Adrenal gland (tissue), 19 donors: ENCODE measurements at places on chromosomes 7 and 10. TPM values are rescaled to one million over a fixed set of nuclear protein-coding genes. Genes with fewer than 3 reads are reported as not detected.
A peak's percentile ranks its signal among the peaks of the same experiment; 100 is the strongest.

DNA sequence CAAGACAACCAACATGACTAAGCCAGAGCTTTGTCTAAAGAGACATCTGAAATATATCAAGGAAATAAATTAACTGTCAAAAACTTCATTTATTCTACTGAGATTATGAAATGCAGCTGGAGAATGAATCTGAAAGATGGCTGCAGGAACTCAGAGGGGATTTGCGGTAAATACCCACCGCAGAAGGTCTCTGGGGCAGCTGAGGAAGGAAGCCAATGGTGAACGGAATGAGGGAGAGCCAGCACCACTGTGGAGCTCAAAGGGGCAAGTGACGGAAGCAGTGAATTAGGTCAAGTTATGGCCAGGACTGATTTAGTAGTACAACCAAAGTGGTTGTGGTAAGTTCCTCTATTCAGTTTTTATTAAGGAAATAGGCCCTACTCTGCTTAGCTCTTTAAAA, 215.3 kb upstream of the GLI3 start:
- no peak overlapping the region for H3K27ac ChIP-seq
- no peaks in the 10 kb centered on the region for H3K36me3 ChIP-seq
- H3K4me3 ChIP-seq = no peak overlapping the region

- no peak overlapping the region for H3K4me3 ChIP-seq
- peaks cover 3% of the 10 kb centered on the region for H3K4me1 ChIP-seq
- no peaks in the 10 kb centered on the region for H3K36me3 ChIP-seq
- DNase-seq = no peak
These were observed 56.7 kb downstream of the MTPN start for GRCh38 chr7:135920478-135920877.

GRCh38 chr10:79376751-79377556, 29.7 kb downstream of the PPIF start:
- no peak overlapping the region for H3K27ac ChIP-seq
- no peaks in the 10 kb centered on the region for H3K27me3 ChIP-seq
- DNase-seq = no peak
- no peak overlapping the region for H3K4me3 ChIP-seq

- H3K4me3 ChIP-seq = no peak overlapping the region
- no peaks in the 10 kb centered on the region for H3K4me1 ChIP-seq
- no peak for DNase-seq
- H3K27me3 ChIP-seq = no peaks in the 10 kb centered on the region
- no peaks in the 10 kb centered on the region for H3K36me3 ChIP-seq
- H3K27ac ChIP-seq = no peak overlapping the region
These were observed 3.6 kb downstream of the GIMAP4 start for GRCh38 chr7:150570556-150571465.

- peak; percentile 12 for DNase-seq
- peaks cover 11% of the 10 kb centered on the region for H3K4me1 ChIP-seq
- no peaks in the 10 kb centered on the region for H3K36me3 ChIP-seq
- H3K27me3 ChIP-seq = no peaks in the 10 kb centered on the region
These were observed 851.0 kb upstream of the PHF14 start for GRCh38 chr7:10122551-10123100.

DNA sequence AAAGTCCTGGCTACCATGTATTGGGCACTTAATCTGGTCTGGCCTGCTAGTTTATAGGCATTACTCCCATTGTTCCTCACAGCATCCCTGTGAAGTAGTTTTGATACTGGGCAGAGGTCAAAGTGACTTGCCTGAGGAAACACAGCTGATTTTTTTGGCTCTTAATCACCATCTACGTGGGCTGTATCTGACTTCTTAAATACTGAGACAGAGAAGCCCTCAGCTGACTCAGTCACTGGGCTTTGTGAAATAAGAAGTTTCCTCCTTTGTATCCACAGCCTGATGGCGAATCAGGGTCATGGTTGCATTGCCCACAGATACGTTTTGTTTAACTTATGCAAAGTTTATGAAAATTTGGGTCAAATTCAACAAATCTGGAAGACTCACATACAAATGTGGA, 13.2 kb downstream of the TACR2 start:
- no peak overlapping the region for H3K4me3 ChIP-seq
- peaks cover 30% of the 10 kb centered on the region for H3K36me3 ChIP-seq
- no peaks in the 10 kb centered on the region for H3K27me3 ChIP-seq
- H3K27ac ChIP-seq = no peak overlapping the region
- H3K4me1 ChIP-seq = peaks cover 8% of the 10 kb centered on the region
- no peak for DNase-seq

DNA sequence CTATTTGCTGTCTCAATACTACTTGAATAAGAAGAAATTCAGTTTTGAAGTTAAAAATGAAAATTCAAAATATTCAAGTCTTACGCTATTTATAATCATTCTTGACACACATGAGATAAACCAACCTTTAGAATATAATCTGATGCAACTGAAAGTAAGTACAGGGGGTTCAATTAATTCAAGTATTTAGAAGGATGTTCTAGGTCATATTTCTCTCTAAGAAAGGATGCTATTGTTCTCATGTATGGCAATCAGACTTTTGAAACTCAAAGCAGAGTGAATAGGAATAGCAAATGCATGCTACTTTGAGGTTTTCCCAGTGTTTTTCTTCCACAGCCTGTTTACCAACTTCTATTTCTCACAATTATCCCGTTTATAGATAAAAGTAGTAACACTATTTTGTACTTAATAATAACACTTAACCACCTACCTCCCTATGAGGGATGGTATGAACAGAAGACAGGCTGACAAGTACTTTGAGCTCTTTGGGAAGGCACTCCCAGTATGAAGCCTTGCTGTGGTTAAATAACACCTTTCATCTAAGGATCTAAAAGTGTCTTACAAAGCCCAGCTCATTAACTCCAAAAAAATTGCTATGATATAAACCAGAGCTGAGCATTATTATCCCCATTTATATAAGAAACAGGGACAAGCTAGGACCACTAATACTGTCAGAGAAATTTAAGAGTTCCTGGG, 18.0 kb upstream of the SPOCK2 start:
- DNase-seq = no peak
- no peaks in the 10 kb centered on the region for H3K36me3 ChIP-seq
- H3K27ac ChIP-seq = no peak overlapping the region
- peaks cover 7% of the 10 kb centered on the region for H3K4me1 ChIP-seq
- H3K4me3 ChIP-seq = no peak overlapping the region

DNA sequence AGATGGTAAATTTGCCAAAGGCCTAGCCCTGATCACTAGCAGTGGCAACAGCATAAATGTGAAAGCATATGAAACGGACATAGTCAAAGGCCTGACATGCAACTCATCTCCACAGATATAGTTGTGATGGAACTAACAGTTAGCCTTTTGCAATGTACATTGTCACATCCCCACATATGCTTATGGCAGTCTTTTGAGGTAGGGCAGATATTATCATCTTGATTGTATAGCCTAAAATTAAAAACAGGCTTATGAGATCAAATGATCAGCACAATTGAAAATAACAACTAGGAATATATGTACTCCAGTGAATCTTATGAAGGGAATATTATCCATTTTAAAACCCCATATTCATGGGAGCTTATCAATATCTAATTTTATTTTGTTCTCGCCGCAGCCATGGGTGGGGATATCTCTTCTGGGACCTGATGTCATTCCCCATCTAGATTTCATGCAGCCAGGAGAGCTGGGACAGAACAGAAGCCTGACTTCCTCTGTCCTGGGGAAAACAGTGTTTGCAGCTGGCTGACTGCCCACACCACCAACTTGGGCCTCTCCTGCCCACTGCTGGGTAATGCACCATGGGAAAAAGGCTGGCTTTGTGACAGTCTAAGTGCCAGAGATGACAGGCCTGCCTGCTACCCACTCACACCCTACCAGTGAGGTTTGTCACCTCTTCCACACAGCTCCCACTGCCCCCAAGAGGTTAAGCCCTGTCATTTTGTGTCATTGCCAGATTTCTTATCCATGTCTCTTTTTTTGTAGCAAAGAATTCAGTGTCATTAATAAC, 180.2 kb upstream of the FZD1 start:
- no peaks in the 10 kb centered on the region for H3K4me1 ChIP-seq
- no peak overlapping the region for H3K4me3 ChIP-seq
- H3K27ac ChIP-seq = no peak overlapping the region
- peak; percentile 38 for DNase-seq
- no peaks in the 10 kb centered on the region for H3K27me3 ChIP-seq
- H3K36me3 ChIP-seq = no peaks in the 10 kb centered on the region

GRCh38 chr7:27551803-27552400, 110.8 kb downstream of the HIBADH start:
- no peaks in the 10 kb centered on the region for H3K4me1 ChIP-seq
- no peak overlapping the region for H3K4me3 ChIP-seq
- no peaks in the 10 kb centered on the region for H3K36me3 ChIP-seq
- H3K27ac ChIP-seq = no peak overlapping the region
- no peak for DNase-seq
- no peaks in the 10 kb centered on the region for H3K27me3 ChIP-seq

GRCh38 chr7:69108097-69108496, 490.2 kb upstream of the AUTS2 start:
- H3K4me3 ChIP-seq = no peak overlapping the region
- H3K27ac ChIP-seq = no peak overlapping the region
- no peaks in the 10 kb centered on the region for H3K27me3 ChIP-seq
- no peak for DNase-seq
- no peaks in the 10 kb centered on the region for H3K36me3 ChIP-seq
- no peaks in the 10 kb centered on the region for H3K4me1 ChIP-seq

DNA sequence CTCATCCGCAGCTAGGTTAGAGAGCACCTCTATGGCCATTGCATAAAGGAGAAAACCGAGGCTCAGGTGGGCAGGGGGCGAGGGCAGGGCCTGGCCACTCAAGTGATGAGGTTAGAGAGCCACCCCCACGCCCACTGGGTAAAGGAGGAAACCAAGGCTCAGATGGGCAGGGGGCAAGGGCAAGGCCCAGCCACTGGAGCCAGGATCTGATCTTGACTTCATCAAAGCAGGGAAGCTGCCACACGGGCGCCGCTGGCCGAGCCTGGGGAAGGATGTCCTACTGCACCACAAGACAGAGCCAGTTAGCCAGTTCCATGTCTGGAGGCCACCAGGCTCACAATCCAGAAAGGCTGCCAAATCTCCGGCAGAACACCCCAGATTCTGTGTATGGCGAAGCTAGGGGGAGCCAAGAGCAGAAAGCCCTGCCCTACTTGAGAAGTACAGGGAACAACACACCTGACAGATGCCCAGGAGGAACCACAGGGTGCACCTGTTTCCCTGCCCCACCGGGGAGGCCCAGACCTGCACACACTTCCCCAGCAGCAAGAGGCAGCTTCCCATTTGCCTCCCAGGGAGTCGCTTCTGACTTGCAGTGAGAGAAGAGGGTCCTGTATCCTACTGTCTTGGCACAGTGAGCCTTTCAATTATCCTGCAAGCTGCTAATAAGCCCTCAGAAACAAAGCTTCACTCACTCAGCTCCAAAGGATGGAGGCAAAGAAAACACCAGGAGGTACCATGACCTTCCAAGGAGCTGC, 101.9 kb downstream of the TNS3 start:
- peak overlapping the region; percentile 96 for H3K27ac ChIP-seq
- H3K4me3 ChIP-seq = no peak overlapping the region
- no peaks in the 10 kb centered on the region for H3K27me3 ChIP-seq
- H3K36me3 ChIP-seq = no peaks in the 10 kb centered on the region

GRCh38 chr7:91554883-91555282, 290.6 kb downstream of the FZD1 start:
- H3K36me3 ChIP-seq = no peaks in the 10 kb centered on the region
- H3K27me3 ChIP-seq = no peaks in the 10 kb centered on the region
- no peak overlapping the region for H3K27ac ChIP-seq
- H3K4me1 ChIP-seq = no peaks in the 10 kb centered on the region

DNA sequence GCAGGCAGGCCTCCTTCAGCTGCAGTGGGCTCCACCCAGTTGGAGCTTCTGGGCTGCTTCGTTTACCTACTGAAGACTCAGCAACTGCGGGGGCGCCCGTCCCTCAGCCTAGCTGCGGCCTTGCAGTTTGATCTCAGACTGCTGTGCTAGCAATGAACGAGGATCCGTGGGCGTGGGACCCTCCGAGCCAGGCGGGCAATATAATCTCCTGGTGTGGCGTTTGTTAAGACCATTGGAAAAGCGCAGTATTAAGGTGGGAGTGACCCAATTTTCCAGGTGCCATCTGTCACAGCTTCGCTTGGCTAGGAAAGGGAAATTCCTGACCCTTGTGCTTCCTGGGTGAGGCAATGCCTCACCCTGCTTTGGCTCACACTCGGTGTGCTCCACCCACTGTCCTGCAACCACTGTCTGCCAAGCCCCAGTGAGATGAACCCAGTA, 159.2 kb upstream of the FOXP2 start:
- DNase-seq = no peak
- H3K27ac ChIP-seq = no peak overlapping the region
- H3K4me3 ChIP-seq = no peak overlapping the region
- H3K27me3 ChIP-seq = no peaks in the 10 kb centered on the region

DNA sequence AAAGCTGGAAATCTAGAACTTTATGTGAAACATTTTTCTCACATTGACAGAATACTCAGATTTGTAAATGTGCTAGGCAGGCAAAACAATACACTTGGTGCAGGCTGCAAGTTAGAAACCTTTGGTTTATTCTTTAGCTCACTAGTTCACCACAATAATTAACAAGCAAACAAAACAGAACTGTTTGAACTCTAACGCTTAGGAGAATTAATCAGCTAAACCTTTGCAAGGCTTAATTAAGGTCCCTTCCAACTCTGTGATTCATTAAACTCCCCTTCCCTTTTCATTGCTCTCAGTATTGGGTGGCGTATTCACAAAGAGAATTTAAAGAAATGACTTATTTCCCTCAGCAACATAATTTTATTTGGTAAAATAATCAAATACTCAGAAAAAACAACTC, 99.0 kb downstream of the PON1 start:
- H3K27me3 ChIP-seq = no peaks in the 10 kb centered on the region
- H3K36me3 ChIP-seq = no peaks in the 10 kb centered on the region
- DNase-seq = no peak
- H3K4me3 ChIP-seq = no peak overlapping the region

DNA sequence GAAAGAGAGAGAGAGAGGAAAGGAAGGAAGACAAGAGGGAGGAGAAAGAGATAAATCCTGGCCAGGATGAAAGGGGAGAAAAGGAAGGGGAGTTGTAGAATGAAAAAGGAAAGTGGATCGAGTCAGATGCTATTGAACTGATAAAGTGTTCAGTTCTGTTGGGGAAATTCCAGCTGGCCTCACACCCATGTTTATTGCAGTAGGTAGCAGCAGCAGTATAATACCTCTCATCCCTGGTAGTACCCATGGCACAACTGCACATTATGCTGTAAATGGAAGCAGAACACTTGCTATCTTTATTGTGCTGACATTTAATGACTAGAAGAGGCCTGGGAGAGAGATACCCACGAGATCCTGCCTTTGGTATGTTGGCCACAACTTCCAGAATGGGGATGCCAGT, 178.1 kb downstream of the EVX1 start:
- DNase-seq = no peak
- H3K36me3 ChIP-seq = no peaks in the 10 kb centered on the region
- no peak overlapping the region for H3K27ac ChIP-seq
- H3K27me3 ChIP-seq = no peaks in the 10 kb centered on the region
- no peak overlapping the region for H3K4me3 ChIP-seq
- H3K4me1 ChIP-seq = peaks cover 7% of the 10 kb centered on the region

Gene INA
- 0.45 TPM for total RNA-seq

Gene MORN4
- 12.2 TPM for total RNA-seq

Gene CALHM1
- not detected for total RNA-seq

Gene CALY
- total RNA-seq = 7.0 TPM

Gene HIF1AN
- 19.5 TPM for total RNA-seq

Gene BUD31
- 101 TPM for total RNA-seq

Gene FGFR2
- total RNA-seq = 49.8 TPM

Gene GFRA1
- 3.2 TPM for total RNA-seq

Gene MYO3A
- not detected for total RNA-seq
